ENCODE measurements at places on chromosomes 1 and 21.

DNA sequence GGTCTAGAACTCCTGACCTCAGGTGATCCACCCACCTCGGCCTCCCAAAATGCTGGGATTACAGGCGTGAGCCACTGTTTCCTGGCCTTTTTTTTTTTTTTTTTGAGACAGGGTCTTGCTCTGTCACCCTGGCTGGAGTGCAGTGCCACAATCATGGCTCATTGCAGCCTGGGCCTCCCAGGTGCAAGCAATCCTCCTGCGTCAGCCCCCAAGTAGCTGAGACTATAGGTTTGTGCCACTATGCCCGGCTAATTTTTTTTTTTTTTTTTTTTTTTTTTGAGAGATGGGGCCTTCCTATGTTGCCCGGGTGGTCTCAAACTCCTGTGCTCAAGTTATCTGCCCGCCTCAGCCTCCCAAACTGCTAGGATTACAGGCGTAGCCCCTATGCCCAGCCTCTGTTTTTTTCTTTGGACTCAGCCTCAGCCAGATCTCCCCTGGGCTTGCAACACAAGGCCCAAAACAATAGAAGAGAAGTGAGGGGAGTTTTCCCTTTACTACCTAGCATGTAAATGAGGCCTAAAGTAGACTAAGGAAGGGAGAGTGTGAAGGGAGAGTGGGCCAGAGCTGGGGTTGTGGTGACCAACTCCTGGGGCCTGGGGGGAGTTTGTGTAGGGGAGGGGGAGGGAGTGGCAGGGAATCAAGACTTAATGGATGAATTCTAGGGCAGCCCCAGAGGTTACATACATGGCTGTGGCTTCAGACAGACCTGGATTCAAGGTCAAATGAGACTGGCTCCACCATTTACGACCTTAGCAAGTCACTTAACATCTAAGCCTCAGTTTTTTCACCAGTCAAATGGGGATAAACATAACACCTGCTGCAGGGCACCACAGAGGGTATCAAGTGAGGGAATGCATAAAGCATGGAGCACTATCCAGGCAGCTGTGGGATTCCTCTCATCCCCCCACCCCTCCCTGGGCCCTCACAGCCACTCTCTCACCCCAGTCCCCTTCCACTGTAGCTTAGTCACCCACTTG is 1.6 kb upstream of the CD52 start:
- DNase-seq: no peak

GRCh38 chr1:235783148-235783776 is 83.4 kb downstream of the LYST start:
- peak; percentile 77 for DNase-seq

- DNase-seq: no peak
Observed at GRCh38 chr1:203090421-203091198, 4.8 kb upstream of the MYOG start.

GRCh38 chr1:47536646-47537118 is 98.8 kb downstream of the FOXD2 start:
- no peak for DNase-seq
